Stimulated activated CD8-positive, alpha-beta memory T cell treated with anti-CD3 and anti-CD28 coated beads, Interleukin-4, amount 100 ng/mL, for 4 hours (primary cell): ENCODE measurements at places on chromosomes 1 and 21.

- DNase-seq: no peak
Observed at GRCh38 chr1:233319272-233319671, 8.3 kb upstream of the MAP3K21 start.

DNA sequence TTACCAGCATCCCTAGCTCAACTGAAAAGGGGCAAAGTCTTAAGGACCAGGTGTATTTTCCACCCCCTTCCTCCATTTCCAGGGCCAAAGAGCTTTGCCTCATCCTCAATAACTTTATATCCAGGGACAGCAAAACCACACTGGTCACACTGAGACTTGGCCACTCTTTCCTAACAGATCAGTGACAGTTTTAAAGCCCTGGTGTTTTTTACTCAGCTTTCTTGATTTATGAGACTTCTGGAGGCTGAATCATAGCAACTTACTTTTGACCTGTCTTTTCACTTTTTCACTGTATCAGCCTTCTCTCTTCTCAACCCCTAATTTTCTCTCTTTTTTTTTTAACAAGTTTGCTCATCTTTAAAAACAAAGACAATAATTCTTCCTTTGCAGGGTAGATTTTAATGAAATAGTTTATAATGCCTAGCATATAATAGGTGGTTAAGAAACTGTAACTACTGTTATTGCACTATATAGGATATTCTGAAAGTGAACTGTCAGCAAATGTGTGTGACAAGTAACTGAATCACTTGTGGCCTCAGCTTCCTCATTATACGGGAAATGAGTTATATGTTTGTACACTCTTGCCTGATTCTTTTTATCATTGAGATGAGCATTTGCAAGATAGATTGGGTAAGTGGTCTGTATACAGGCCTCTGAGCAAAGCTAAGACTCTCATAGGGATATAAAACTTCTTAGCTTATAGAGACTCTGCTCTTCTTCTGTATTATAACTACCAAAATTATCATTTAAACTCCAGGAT lies 19.7 kb upstream of the DYNLT5 start:
- no peak for DNase-seq

DNA sequence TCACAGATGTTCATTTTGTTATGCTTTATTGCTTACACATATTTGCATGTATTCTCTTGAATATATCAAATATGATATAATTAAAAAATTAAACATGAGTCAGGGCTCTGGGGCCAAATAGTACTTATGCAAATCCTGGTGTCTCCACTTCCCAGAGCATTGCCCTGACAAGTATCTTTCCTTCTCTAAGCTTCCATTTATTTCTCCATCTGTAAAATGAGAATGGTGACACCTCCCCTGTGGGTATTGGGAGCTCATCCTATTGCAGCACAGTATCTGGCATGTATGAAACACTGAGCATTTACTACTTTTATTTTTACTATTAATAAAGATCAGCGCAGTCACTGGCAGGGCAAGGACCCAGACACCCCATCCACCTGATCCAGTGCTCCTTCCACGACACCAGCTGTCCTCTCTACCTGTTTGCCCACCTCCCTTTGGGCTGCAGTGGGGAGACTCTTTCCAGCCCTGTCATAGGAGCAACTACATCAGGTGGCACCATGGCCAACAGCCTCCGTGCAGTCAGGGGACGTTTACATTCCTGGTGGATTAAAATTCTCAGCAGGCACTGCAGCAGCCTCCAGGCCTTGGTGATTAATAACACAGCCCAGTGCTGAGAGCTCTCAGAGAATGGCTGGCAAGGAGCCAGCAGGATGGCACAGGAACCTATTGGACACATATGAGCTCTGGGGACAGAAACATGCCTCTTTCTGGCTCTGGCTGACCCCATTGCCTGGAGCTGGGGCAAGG lies 113.0 kb downstream of the DMRTB1 start:
- DNase-seq: no peak

DNA sequence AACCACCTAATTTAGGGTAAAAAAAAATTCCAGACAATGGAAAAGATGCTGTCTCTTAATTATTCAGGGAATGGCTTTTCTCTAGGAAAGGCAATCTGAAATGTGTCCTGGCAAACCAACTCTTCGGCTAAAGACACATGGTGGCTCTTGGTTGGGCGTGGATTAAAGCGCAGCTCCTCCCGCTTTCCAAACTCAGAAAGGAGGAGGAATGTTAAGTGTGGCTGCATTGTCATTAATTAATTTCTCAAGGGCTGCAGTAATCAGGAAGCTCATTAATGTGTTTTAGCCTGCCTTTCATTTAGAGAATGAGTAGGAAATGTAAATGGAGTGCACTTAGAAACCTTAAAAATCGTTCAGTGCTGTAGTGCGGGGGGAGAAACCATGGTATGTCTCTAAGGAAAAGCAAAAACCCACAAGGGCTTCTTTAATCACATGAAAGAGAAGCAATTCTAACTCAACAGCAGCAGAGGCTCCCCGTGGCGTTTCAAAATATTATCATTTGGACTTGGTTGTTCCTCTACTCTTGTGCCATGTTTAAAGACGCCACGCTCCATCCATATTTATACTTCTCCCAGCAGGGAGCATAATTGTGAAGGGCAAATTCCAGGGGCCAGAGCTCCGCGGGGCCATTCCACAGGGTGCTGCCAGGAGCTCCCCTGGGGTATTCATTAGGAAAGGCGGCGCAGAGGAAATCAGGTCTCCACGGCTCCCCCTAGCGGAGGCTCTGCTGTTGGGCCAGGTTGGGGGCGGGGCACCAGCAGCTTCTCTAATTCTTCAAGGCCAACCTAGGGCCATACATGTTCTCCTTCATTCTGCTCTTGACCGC lies 91.9 kb upstream of the SSX2IP start:
- peak; percentile 54 for DNase-seq

DNA sequence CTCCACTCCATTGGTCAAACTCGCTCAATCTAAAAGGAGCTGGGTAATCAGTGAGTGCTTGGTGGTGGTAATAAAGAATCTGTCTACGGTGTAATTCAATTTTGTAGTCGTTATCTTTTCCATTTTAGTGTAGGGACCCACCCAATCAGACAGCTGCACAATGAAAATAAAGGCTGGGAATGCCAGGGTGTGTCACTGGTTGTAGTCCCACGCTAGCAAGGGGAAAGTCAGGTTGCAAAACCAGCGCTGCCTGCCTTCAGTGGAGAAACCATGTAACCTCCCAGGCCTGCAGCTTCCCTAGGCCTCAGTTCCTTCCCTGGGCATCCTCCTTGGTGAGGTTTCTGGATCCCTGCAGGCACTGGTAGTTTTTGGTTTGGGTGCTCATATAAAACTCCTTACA lies 49.4 kb upstream of the PPP2R5A start:
- DNase-seq: no peak

DNA sequence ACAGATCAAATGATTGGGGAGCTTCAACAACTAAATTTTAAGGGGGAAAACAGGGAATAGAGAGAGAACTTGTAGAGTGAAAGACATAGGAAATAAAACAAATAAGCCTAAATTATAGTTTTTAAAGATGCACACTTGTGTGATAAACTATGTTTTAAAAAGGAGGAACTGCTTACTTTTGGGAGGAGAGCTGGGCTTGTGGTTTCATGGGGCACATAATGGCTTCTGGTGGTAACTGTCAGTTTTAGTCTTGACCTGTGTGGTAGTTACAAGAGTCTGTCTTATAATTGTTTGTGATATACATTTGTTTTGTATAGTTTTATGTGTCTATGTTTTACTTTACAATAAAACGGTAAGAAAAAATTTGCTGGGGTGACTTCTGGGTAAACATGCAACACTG lies 165.3 kb downstream of the COL24A1 start:
- no peak for DNase-seq

DNA sequence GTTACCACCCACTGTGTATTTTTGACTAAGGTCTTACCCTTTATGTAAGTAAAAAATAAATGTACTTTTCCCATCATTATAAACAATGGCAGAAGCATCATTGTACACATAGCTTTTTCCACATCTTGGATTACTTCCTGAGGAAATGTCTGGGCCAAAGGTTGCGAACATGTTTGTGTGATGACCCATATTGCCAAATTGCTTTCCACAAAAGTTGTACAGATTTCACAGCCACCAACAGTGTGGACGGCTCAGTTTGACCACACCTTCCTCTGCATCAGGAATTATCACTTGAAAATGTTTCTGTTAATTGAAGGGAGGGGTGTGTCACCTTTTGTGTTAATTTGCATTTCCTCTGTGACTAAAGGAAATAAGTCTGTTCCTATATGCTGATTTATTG lies 25.7 kb downstream of the AKNAD1 start:
- no peak for DNase-seq

- no peak for DNase-seq
Observed at GRCh38 chr1:77977989-77978292, 931 bp downstream of the FUBP1 start.

GRCh38 chr1:55331351-55331750 lies 116.2 kb upstream of the USP24 start:
- DNase-seq: no peak

DNA sequence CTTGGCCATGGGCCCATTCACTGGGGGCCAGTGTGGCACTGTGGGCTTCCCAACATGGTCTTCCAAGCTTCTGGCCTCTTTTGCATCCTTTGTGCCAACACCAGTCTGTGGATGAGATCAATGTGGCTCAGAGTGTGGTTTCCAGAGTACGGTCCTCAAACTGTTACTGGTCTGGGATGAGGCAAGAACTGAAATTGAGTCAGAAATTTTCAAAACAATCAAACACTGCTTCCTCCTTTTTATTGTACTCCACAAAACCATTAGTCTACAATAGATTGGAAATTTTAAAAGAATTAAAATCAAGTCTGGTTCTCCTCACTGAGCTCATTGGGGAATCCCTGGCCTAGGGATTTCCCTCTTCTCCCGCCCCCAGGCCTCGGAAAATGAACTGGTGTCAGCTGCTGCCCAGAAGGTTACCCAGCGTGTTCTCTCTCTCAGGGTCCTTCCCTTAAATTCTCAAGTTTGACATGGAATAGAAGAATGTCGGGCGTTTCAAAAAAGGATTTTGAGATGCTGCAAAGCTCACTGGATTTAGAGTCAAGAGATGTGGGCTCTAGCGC lies 222.0 kb downstream of the SDCCAG8 start:
- DNase-seq: no peak

DNA sequence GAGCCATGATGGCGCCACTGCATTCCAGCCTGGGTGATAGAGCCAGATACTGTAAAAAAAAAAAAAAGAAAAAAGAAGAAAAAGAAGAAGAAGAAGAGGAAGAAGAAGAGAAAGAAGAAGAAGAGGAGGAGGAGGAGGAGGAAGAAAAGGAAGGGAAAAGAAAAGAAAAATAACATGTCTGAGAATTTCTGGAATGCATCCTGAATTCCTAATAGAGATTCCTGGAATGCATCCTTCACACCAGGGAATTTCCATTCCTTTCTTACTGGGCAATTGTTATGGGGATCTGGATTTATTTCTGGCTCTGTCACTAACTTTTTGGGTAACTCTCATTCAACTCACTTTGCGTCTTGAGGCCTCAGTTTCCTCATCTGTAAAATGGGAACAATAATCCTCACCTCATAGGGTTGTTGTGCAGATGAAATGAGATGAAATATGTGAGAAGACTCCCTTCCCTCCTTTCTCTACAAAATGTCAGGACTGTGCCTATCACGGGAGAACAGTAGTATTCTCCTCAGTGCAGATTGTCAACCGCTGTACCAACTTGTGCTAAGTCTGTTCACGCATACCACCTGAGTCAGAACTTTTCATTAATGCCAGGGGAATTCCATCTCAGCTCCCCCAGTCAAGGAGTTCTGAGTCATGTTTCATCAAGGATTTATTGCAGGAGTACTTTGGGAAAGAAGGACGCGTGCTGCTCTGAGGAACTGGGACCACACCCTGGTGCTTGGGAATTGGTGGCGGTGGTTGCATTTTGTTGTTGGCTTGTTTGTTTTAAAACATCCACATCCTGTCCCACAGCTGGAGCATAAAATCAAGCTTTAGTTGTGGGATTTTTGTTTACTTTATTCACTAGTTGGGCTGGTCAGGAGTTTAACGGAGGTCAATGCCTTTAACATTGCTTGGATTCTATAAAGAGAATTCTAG lies 42.4 kb upstream of the ROR1 start:
- DNase-seq: no peak

- no peak for DNase-seq
Observed at GRCh38 chr1:8684590-8684989, 132.8 kb downstream of the RERE start.

GRCh38 chr21:15701830-15702229 lies 28.0 kb upstream of the USP25 start:
- DNase-seq: no peak

DNA sequence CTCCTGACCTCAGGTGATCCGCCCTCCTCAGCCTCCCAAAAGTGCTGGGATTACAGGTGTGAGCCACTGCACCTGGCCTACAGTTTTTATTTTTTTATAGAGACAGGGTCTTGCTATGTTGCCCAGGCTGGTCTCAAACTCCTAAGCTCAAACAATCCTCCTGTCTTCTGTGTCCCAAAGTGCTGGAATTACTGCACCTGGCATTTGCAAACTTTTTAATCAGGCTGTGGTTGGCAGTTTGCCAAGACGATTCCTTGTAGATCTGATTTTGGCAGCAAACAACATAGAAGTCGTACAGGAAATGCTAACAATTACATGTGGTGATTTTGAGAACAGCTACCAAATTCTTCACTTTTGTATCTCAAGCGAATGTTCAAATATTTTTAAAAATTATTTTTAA lies 10.1 kb downstream of the RBP7 start:
- no peak for DNase-seq

GRCh38 chr21:37538971-37539590 lies 172.5 kb downstream of the DYRK1A start:
- DNase-seq: no peak

DNA sequence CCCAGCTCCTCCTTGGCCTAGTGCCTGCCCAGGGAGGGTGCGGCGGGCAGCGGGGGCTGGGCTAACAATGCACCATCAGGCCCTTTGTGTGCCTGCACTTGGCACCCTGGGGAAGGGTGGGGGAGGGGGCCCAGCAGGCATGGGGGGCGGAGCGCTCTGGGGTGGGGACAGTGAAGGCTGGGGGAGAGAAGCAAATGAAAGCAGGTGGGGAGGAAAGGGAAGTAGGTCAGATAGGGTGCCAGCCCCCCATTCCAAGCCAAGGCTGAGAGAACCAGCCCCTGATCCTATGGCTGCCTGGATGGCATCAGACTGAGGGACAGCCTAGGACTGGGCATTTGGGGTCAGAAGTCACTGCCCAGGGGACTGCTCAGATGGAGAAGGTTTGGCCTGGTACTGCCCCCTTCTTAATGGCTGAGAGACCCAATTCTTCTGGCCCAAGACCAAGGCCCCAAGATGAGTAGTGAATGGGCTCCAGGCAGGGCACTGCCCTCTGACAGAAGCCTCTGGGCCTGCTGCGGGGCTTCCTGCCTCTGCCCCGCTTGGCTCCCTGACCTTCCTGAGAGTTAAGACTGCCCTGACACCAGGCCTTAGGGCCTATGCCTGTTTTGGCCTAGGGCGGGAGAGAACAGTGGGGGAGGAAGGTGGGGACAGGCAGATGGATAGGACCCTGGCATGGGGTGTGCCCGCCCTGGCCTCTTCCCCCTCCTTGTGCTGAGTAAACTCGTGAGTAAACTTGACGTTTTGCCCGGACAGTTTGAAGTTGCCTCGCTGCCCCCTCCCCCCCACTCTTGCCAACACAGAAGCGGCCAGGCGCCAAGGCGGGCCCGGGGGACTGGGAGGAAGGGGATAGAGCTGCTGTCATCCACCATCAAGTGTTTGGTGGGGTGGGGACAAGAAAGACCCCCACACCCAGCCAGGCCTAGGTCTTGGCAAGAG lies 2.7 kb downstream of the ZBTB7B start:
- DNase-seq: no peak
